Stimulated activated CD8-positive, alpha-beta memory T cell treated with anti-CD3 and anti-CD28 coated beads, Interleukin-4, amount 100 ng/mL, for 1 hour (primary cell): ENCODE measurements at places on chromosomes 3 and 15.

DNA sequence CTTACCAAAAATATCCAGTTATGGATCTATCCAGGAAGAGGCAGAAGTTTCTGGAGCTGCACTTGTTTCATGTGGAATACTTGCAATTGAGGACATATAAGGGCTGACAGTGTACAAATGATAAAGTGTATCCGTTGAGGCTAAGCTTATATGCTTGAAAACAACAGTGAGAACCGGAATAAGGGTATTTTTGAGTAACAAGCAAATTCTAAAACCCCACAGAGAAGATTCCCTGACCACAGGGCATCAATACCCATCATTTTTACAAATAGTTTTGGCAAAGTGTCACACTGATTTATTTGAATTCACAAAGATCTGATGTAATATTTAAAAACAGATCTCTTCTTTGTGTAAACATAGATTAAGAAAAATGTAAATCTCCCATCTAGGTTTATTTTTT lies 208.4 kb downstream of the FMN1 start:
- no peak for DNase-seq

DNA sequence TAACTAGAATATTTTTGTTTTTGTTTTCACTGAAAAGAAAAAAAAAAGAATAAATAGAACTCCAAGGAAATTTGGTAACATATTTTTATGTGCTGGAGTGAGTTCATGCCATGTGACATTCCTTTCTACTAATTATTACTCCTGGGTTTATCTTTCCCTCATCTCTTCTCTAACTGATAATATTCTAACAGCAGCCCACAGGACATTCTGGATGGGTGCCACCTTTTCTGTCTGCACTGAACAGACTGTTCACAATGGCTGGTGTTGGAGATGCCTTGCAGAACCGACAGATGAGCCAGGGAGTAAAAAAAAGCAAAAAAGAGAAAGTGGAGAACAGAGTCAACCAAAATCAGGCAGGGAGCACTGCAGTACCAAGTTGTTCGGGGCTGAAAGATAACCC lies 151.3 kb downstream of the OR4M2 start:
- no peak for DNase-seq

DNA sequence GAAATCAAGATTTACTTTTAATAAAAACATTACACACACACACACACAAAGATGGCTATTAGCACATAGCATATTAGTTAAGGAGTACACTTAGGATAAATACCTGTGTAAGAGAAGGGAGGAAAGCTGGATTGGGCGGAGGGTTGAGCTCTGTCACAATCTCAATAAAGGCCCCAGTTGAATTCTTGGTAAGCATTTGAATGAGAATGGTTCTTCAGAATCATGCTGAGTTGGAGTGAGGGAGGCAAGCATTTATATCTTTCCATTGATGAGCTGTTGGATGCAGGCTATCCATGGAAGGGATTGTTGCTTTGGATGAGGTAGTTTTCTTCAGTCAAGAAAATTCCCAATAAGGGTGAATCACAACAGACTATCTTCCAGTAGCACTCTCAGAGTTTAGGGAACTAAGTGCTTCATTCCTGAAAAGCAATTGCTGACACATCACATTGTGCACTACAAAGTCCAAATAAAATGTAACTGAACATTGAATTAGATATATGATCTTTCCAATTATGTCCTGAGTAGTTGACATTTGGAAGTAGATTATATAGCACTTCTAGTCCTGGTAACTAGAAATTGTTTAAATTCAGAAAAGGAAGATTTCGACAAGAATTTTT lies 95.7 kb downstream of the SUCNR1 start:
- no peak for DNase-seq

GRCh38 chr15:67808821-67809220 lies 16.5 kb upstream of the SKOR1 start:
- no peak for DNase-seq

DNA sequence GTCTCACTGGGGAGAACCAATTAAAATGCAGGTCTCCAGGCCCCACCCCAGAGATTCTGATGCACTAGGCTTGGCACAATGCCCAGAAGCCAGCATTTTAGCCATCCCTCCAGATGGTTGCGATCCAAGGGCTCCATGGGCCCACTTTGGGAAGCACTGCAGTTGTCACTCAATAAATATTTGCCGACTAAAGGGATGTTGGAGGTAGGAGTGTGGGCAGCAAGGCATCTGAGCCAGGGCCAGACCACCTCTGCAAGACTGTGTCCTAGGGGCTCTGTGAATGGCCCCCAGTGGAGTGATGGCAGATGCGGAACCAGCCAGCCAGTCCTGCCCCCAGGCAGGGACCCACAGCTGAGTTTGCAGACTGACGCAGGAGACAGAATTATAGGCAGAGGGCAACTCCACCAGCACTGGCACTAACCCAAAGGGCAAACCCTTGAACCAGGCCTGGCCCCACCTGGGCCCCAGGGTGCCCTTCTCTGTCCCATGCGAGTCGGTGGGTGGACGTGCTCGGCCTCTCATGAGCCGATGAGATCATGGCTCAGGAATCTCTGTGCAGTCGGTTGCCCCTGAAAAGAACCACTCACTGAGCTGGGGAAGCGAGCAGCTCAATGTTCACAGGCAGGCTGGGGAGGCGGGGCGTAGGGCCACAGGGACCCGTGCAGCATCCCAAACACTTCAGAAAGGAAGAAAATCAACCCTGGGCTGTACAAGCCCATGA lies 49.7 kb downstream of the SEMA5B start:
- DNase-seq: no peak

DNA sequence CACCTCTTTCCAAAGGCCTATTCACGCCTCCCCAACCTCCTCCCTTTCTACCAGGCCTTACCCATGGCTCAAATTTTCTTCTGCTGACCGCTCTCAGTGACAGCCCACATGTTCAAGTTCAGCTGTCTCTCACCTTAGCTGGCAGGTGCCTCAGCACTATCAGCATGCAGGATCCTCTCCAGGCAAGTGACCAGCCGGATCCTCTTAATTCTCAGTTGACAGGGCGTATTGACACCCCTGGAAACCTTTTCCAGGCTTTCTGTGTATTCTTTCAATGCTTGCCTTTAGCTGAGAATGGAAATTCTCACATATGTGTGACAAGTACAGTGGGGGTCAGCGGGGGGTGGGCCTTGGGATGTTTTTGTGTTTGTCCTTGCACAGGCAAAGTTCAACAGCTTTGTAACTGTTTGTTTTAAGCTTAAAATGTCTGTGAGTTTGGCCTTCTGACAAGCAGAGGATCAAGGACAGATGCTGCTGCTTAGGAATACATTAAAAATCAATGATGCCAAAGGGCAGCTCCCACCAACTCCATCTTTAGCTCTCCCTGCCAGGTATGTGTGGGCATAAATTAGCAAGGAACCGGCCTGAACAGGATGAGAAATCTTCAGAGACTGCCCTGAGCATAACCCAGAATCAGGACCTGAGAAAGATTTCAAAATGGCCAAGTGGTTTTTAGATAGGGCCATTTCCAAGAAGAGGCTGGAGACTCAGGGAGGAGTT lies 17.4 kb upstream of the BDH1 start:
- no peak for DNase-seq

GRCh38 chr15:69685512-69686452 lies 233.2 kb downstream of the RPLP1 start:
- no peak for DNase-seq

GRCh38 chr3:128112357-128112968 lies 11.1 kb downstream of the RUVBL1 start:
- DNase-seq: no peak

- DNase-seq: no peak
Measured at GRCh38 chr3:129052675-129053074, 7.9 kb upstream of the GP9 start.

- no peak for DNase-seq
Measured at GRCh38 chr15:67380921-67381320, 126.3 kb downstream of the IQCH start.

DNA sequence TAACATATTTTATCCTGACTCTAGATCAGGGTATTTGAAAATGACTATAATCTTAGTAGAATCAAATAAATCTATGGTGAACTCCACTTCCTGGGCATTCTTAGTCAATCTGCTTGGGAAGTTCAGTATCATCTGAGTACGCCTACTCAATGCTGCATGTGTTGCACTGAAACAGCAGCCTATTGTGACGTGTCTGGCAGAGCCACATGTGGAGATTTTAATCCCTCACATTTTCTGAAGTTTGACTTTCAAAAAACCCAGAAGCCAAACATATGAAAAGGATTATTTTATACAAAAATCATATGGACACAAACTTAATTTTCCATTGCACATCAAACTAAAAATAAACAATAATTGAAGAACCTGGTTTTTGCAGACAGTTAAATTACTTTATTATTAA lies 798.3 kb downstream of the ROBO1 start:
- no peak for DNase-seq

DNA sequence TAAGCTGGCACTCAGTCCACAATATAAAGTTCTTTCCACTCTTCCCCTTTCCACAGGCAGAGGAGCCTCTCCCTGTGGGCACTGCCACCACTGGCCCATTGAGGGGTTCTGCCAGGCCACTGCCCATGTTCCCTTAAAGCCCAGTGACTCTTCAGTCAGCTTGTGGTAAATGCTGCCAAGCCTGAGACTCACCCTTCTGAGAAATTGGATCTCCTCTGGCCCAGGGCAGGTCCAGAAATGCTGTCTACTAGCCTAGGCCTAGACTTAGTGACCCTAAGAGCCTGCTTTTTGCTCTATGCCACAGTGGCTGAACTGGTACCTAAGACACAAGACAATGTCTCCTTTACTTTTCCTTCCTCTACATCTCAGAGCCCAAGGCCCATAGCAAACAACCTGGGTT lies 295.8 kb downstream of the RBMS3 start:
- no peak for DNase-seq

DNA sequence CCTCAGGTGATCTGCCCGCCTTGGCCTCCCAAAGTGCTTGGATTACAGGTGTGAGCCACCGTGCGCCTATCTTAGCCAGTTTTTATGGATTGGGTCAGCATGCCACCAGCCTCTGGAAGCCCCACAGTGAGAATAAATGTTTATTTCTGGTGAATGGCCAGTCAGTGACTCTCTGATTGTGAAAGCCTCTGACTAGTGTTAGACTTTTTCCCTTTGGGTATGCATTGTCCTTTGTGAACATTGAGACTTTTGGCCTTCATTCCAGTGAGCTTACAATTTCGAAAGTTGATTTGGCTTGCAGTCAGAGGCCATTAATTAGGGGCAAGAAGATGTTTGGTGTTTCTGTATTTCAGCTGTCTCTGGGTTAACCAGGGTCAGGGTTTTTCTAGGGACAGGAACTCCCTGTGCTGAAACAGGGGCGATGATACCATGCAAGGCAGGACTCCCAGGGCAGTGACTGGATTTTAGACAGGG lies 274.5 kb upstream of the C2CD4B start:
- no peak for DNase-seq

- DNase-seq: no peak
Measured at GRCh38 chr15:29376590-29376989, 107.0 kb upstream of the NSMCE3 start.
